ENCODE measurements at places on chromosomes 2 and 18.

DNA sequence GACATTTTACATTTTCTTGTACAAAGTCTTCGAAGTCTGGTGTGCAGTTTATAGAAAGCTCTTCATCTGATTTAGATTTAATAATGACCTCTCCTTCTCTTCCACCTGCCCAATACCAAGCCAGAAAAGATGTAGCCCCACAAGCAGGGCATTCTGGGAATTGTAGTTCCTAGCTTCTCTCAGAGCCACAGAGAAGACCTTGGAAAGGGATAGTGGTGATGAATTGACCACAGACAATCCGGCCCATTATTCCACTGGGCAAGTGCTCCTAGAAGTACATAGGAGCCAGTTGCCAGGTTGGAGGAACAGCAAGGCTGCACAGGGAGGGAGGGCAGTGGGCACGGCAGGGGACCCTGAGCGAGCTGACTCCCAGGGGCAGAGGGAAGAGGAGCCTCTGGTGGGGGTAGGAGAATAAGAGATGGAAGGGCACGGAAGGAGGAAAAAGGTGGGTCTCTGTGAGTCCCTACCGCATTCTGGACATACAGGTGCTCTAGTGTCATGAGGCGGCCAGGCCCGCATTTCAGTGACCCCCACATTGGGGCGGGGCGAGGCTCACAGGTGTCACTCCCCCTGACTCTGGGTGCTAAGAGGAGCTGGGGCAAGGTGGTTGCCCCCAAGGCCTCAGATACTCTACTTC, 152.5 kb upstream of the HAAO start:
- no peak for DNase-seq

DNA sequence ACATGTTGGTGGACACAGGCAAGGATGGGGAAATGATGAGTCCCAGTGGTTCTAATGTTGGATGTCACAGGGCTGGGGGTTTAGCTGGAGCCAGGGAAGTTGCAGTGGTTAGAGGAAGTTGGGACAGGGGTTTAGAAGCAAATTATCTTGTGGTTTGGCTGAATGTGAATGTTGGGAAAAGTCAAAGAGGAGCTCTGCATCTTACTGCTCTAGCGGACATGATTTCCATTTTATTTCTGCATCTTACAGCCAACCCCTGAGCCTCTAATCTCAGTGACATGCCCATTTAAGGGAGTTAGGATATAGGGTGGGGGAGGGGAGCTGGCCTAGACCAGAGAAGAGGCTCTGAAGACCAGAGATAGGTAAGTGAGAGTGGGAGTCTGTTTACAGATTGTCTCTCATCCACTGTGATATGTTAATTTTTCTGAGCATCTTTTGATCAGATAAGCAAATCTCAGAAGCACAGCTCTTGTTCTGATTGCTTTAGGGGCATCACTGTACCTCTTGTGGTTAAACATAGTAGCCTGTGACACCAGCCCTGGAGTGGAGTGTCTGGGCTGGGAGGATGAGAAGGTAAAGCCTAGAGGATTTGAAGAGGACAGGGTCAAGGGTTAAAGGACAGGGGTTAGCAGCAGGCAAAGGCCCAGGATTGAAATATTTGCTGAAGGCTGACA, 43.6 kb downstream of the SETBP1 start:
- no peak for DNase-seq

GRCh38 chr2:73063909-73064875, 7.3 kb downstream of the SFXN5 start:
- DNase-seq, result no peak

DNA sequence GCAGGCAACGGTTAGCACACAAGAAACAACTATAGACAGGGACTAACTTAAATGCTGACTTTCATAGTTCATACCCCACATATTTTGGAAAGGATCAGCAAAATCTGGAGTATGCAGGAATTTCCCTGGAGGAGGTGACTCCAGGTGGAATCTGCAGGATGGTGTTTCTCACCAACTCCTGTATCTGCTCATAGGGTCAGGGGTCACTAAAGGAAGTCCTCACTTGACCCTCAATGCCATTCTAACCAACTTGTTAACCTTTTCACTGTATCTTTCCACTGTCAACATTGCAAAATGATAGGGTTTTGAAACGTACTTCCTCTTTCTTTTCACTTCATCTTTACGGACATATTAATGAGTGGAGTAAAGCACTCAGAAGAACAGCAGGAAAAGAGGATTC, 207.0 kb upstream of the CXCR4 start:
- no peak for DNase-seq

- DNase-seq, result no peak
Measured at GRCh38 chr2:222319586-222320435, 21.0 kb upstream of the PAX3 start.

- no peak for DNase-seq
Measured at GRCh38 chr2:18474700-18475099, 85.8 kb downstream of the RDH14 start.

DNA sequence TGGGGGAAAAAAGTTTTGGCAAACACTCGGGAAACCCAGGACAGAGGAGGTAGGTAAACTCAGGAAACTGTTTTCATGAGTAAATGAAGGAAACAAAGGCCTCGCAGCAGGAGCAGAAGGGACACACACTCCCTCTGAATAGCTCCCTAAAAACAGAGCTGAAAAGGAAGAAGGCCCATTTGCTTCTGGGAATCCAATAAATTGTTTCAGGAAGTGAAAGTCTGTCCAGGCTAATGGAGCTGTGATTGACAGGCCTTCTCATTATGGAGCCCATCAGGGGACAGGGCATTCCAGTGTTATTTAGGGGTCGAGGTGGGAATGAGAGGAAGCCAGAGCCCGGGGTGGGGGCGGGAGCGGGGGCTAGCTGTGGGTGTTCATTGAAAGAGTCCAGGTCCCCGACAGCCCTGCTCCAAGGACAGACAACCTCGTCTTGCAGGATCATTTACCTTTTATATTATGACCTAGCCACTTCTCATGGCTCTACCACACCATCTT, 81.2 kb downstream of the GBX2 start:
- DNase-seq, result no peak

- no peak for DNase-seq
Measured at GRCh38 chr2:218125095-218125494, 733 bp upstream of the CXCR2 start.

DNA sequence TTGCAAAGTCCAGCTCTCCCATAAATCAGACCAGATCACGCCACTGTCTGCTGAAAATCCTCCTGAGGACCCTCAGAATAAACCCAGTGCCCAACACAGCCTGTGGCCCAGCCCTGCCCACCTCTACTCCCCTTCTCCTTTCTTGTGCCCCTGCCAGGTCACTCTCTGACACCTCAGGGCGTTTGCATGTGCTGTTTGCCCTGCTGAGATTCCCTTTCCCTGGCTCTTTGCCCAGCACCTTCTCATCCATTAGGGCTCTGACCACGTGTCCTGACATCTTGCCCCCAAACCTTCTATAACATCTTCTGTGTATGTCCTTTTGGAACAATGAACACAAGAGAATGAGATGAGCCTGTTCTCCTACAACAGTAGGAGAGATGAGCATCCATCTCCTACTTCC, 18.5 kb upstream of the NMUR1 start:
- DNase-seq, result no peak

GRCh38 chr2:60512062-60512622, 41.3 kb downstream of the BCL11A start:
- no peak for DNase-seq

DNA sequence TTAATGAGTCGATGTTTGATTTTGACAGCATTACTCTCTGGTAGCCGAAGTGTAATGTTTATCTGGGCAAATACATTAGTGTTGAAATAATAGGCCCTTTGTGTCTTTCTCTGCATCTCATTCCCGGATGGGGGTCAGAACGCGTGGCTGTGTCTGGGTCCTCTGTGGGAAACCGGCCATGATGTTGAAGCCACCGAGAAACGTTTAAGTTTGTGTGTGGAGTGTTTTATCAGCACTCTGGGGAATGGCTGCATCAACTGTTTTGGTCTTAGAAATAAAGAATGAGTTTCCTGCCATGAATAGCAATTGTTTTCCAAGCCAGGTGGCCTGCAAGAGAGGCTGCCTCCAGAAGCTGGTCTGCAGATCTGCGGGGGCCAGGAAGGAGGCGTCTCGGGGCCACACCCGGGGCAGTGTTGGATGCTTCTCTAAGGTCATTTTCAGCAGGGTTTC, 69.7 kb downstream of the RNF144A start:
- DNase-seq, result no peak

- no peak for DNase-seq
Measured at GRCh38 chr18:39648616-39649015, 2083.0 kb upstream of the CELF4 start.

GRCh38 chr2:205704127-205704741, 21.9 kb downstream of the NRP2 start:
- DNase-seq, result no peak

GRCh38 chr2:225889452-225889851, 489.9 kb downstream of the NYAP2 start:
- DNase-seq, result no peak

GRCh38 chr18:24988253-24988840, 363.6 kb downstream of the ZNF521 start:
- no peak for DNase-seq

DNA sequence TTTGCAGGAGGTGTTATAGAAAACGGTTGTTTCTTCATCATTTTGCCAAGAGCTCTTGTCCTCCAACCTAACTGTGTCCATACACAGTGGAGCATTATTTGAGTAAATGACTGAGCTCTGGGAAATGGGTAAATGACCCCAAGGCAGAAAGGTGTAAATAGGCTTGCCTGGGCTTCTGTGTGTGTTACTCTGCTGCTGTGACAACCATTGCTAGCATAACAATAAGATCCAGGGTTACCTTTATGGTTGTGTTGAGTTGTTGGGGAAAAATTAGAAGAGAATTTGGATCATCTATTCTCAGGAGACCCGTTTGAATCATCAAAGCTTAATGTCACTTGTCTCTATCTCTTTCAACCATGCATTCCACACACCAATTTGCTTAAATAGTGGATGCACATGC, 672.7 kb downstream of the DPP10 start:
- DNase-seq, result no peak

GRCh38 chr2:39160982-39161381, 40.1 kb upstream of the SOS1 start:
- no peak for DNase-seq

DNA sequence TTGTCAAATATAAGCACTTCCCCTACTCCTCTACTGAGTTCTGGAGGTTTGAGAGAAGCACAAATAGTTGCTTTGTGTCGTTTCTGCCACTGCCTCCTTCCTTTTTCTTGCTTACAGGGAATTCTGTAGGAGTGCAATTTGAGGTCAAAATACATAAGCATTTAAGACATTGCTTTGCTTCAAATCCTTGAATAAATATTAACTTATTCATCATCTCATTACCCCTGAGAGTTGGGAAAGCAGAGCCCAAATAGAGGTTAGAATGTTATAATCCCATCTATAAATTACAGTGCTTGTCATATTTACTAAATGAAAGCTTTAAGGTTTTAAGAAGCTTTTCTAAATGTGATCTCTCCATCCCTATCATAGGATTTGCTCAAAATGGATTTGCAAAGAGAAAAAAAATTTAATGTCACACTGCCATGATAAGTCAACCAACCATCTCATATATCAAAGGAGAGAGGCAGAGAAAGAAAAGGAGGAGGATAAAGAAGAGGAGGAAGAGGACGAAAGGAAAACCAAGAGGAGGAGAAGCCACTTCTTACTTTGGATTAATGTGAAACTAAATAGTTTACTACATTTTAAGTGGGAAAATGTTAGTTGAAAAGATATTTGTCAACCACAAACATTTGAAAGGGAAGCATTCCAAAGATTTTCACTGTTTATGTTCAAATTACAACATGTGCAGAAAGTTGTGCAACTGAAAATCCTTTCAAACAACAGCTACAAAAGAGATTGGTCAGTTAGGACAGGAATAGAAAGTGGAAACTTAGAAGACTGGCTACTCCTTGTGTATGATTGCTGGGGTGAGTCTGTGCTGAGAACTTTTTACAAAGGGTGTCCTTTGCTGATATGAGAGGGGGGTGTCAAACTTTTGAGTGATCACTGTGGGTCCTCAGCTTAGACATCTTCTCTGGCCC, 277.3 kb upstream of the FN1 start:
- no peak for DNase-seq

DNA sequence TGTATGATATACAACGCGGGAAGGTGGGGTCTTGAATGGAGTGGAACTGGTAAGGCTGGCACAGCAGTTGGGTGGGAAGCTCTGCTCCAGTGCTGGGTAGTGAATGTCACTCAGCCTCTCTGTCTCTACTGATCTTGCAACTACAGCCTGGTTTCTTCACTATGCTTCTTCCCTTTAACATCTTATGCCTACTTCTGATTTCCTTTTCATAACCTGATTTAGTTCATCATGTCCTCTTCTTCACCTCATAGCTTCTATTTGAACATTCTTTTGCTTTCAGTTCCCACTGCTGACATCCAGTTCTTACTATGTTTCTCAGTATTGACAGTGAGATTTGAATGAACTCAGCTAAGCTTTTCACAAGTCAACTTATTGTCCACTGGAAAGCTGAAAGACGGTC, 286.2 kb downstream of the ARL6IP6 start:
- no peak for DNase-seq

- DNase-seq, result no peak
Measured at GRCh38 chr18:64203295-64203694, 54.4 kb upstream of the LINC00305 start.

GRCh38 chr2:16099326-16099725, 159.0 kb downstream of the MYCN start:
- DNase-seq, result no peak

DNA sequence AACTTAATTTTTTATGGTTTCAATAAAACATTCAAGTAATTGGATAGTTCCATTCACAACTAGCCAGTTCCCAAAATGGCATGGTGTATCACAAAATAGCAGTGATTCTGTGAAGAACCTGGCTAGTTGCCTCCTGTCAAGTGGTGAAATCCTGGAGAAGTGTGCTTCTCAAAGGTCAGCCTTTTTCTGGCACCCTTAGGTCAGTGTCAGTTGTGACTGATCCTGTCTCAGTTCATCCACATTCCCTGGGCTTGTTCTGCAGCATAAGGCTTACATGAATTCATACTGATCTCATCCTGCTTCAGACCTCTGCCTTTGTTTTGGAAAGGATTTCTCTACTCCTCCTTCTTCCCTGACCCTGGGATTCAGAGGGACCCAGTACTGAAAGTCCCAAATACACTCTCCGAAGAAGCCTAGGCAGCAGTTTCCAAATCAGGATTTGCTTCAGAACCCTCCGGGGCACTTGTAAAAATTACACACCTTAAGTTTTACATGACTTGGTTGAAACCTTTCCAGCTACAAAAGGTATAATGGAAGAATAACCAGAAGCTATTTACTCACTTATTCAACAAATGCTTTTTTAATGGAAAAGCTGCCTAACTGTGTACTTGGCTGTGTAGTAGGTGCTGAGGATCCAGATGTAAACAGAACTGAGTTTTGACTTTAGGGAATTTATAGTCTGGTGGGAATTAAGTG, 11.0 kb downstream of the MAP3K20 start:
- no peak for DNase-seq

- DNase-seq, result no peak
Measured at GRCh38 chr18:23992089-23992940, 22.2 kb upstream of the TTC39C start.

- no peak for DNase-seq
Measured at GRCh38 chr2:144495227-144496091, 24.5 kb downstream of the ZEB2 start.

- no peak for DNase-seq
Measured at GRCh38 chr18:2424420-2424819, 146.9 kb downstream of the METTL4 start.

GRCh38 chr2:237165405-237166276, 80.0 kb downstream of the COPS8 start:
- DNase-seq, result no peak

GRCh38 chr18:63286926-63287325, 32.6 kb downstream of the BCL2 start:
- DNase-seq, result no peak
